AG09319 (cell line): ENCODE measurements at places on chromosomes 2 and 18.

DNA sequence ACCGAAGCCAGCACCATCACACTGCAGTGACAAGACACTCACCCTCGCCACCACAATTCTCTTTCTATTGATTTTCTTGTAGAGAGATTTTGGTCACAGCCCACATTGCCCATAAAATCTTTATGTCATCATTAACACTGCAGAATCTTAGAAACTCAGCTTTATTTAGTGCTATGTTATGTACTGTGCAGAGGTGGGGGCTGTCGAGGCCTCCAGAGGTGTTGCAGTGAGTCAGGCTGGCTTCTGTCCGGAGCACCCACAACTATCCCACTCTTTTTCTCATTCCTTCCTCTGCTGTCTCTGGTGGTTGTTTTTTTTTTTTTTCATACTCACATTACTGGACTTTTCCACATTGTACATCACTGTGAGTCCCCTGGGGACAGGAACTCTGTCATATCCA, 677.4 kb upstream of the HS6ST1 start:
- no peak for DNase-seq

GRCh38 chr2:19955544-19956422, 34.1 kb downstream of the WDR35 start:
- peak; percentile 37 for DNase-seq

DNA sequence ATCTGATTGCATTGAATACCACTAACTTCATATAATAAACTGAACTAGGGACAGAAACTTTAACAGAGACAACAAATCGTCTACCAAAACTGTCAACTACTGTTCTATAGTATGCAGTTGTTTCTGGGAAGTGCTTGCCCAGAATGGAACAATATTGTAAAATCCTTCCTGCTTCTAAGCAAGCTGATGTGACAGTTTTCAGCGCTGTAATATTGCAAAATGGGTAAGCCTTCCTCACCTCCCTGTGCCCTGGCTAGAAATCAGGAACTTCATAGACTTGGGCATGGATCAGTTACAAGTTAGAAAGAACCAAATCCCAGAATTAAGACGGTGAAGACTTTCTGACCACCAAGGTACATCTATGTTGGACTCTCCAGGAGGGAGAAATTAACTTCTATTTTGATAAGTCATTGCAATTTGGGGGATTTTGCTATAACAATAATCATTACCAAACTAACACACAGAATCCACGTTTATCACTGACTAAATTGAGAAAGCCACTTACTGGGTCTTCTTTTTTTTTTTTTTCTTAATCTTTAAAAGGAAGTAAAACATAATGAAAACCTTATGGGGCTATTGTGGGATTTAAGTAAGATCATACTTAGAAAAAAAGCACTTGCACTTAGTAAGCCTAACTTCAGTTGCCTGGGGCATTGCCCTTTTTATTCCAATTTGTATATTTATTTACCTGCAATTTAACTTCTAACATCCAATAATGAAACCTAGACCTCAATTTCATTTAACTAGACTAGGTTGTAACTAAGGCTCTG, 261.5 kb downstream of the TRIB2 start:
- DNase-seq: no peak

- DNase-seq: no peak
These were observed 8.8 kb downstream of the MAP4K4 start for GRCh38 chr2:101706121-101706818.

GRCh38 chr2:2238726-2239269, 92.3 kb downstream of the MYT1L start:
- no peak for DNase-seq
